GM10248 (cell line): ENCODE measurements at places on chromosomes 3 and 15.

DNA sequence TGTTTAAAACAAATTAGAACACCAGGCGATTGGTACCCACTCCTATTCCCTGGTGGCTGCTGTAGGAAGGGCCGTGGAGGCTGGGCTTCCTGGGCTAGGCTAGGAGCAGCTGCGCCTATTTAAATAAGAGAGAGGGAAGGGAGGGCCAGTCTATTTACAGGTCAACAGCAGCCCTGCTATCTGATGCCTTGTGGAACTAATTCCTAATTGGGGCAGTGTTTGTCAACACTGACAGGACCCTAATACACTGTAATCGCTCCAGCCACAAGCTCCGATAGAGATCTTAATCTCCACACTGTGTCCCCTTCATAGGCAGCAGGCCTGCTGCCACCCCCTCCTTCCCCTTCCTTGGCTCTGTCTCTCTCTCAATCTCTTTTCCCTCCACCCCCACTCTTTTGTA is 116.9 kb upstream of the SOX14 start:
- DNase-seq, result no peak

DNA sequence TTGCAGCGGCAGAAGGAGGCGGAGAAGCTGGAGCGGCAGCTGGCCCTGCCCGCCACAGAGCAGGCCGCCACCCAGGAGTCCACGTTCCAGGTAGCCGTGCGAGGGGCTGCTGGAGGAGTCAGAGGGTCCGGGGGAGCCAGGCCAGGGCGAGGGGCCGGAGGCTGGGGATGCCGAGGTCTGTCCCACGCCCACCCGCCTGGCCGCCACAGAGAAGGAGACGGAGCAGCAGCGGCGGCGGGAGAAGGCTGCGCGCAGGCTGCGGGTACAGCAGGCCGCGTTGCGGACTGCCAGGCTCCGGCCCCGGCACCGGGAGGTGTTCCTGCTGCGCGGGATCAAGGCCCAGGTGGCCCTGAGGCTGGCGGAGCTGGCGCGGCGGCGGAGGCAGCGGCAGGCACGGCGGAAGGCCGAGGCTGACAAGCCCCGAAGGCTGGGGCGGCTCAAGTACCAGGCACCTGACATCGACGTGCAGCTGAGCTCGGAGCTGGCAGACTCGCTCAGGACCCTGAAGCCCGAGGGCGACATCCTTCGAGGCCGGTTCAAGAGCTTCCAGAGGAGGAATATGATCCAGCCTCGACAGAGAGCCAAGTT is 625.0 kb downstream of the MCTP2 start:
- no peak for DNase-seq

- no peak for DNase-seq
Observed at GRCh38 chr3:152279479-152279878, 10.8 kb downstream of the MBNL1 start.

DNA sequence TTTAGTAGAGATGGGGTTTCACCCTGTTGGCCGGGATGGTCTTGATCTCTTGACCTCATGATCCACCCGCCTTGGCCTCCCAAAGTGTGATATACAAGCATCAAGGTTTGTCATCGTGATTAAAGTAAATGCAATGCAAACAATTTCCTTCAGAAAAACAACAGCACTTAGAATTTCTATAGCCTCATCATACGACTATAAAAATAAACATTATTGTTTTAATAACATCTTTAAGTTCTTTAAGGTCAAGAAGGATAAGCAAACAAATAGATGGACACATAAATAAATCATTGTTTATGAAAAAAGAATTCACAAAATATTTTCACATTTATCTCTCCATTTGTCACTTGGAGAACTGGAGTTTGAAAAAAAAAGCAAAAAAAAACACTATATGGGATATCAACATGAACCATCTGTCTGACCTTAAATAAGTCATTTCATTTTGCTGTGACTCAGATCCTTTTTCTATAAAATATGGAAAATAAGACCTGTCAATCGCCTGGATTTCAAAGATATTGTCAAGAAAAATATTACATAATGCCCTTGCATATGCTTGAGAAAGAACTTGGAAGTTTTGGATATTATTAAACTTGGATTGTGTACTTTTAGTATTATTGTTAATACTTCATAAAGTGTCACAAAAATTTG is 642.0 kb upstream of the KCNMB2 start:
- no peak for DNase-seq

GRCh38 chr3:21294768-21295167 is 456.2 kb downstream of the ZNF385D start:
- DNase-seq, result no peak

- peak; percentile 54 for DNase-seq
Observed at GRCh38 chr15:91224755-91225380, 124.8 kb downstream of the SV2B start.

- DNase-seq, result no peak
Observed at GRCh38 chr3:107939691-107940442, 151.0 kb downstream of the CD47 start.

- no peak for DNase-seq
Observed at GRCh38 chr15:45606413-45606812, 19.2 kb downstream of the BLOC1S6 start.

GRCh38 chr3:58082047-58082446 is 73.8 kb downstream of the FLNB start:
- DNase-seq, result no peak

DNA sequence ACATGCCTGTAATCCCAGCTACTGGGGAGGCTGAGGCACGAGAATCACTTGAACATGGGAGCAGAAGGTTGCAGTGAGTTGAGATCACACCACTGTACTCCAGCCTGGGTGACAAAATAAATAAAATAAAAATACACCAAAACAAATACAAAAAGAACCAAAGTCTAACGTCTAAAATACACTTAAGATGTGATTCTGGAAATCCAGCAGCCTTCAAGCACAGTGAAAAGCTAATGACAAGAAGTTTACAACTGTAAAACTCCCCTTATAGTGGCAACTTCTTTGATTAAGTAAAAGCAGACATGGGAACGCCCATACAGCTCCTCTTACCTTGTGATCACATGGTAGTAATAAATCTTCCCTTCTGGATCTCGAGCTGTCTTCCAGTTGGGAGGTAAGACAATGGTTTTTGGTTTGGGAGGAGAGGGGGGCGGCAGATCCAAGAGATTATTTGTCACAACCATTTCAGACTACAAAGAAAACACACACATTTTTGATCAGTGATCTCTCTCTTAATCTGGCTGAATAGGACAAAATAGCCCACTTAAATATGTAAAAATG is 62.8 kb downstream of the NBEAL2 start:
- DNase-seq, result no peak

DNA sequence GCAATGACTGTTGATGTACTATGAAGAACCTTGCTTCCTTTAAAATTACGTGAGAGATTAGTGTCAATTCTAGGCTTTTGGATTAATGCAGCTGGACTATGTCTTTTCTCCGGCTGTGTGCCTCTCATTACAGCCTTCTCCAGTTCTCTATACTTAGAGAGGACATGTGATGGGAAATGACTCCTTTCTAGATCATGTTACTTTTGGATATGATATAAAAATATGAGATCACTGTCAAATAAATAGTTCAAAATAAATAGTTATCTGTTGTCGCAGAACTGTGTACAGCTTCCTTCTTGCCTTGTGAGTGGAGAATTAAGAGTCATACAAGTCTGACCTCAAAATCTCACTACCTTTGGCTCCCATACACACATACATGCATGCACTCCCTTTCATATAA is 592.4 kb downstream of the DIPK2A start:
- no peak for DNase-seq

DNA sequence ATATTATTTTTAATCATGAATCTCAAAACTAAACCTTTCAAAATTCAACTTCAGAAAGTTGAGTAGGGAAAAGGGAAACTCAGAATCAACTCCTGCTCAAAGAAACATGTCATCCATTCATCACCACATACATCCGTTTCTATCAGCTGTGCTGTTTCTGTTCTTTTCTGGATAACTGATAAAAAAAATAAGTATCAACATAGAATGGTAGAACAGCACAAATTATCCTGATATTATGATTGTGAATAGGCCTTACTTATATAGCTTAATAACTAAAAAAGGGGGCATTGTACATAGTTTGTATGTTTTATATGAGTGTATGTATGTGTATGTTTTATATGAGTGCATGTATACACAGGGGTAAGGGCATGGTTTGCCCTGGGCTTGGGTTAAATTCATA is 3.1 kb downstream of the TM4SF1 start:
- DNase-seq, result no peak

GRCh38 chr3:113620091-113620490 is 76.4 kb downstream of the USF3 start:
- DNase-seq, result no peak

GRCh38 chr3:175070946-175071345 is 211.8 kb downstream of the NAALADL2 start:
- no peak for DNase-seq

DNA sequence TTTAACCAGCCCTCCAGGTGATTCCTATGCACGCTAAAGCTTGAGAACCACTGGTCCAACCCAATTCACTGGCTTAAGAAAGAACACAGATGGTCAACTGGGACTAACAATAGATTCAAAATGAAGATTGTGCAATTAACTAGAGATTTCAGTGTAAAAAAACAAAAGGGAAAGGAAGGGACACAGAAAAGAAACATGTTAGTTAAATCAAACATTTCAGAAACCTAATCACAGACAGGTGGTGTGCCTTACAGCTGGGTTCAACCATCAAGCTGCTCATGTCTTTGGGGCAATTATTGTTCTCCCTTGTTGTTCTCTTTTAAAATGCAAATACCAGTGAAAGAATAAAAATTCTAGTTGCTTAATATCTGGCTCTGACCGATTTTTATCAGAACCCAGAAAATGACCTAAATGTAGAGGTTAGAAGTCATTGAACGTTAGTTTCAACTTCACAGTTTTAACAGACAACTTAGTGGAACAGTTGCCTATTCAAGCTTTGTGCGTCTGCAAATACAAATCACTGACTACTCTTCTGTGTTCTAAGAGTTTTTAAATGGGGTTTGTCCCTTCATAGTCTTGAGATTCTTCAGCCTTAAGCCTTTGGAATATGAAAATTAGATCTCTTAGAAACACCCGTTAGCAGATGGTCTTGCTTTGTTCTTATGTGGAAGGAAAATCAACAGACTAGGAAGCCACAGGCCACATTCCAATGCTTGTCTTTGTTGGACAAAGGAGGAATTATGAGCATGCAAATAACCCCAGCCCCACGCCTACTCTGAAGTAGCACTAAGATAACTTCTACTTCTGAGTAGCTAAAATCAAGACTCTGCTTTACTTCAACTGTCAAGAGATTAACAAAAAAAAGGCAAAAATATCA is 223.4 kb downstream of the ATP8B4 start:
- no peak for DNase-seq

DNA sequence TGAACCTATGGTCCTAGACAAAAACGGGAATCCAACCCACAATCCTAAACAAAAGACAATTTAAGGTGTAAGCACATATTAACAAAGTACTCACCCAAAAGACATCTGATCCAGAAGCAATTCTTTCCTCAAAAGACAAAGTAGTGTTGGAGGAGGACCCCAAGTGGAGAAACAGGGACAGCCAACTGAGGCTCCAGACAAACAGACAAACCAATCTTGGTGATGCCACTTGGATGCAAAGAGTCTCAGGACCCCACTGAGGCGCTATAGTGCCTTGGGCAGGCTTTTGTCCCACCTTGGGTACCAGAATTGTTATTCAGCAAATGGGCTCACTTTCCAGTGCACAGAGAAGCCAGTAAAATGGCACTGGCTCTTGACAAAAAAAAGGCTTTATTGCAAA is 613.8 kb downstream of the DIPK2A start:
- DNase-seq, result no peak

DNA sequence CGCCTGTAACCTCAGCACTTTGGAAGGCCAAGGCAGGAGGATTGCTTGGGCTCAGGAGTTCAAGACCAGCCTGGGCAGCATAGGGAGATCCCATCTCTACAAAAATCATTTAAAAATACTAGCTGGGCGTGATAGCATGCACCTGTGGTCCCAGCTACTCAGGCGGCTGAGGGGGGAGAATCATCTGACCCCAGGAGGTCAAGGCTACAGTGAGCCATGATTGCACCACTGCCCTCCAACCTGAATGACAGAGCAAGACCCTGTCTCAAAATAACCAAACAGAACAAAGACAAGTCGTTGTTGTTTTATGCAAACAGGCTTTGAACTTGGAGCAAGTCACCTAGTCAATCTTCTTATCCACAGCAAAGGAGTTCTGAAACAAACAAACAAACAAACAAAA is 82.0 kb upstream of the AKAP13 start:
- no peak for DNase-seq

- no peak for DNase-seq
Observed at GRCh38 chr3:157531301-157531660, 28.1 kb upstream of the VEPH1 start.

GRCh38 chr15:96372554-96372953 is 42.1 kb downstream of the NR2F2 start:
- no peak for DNase-seq

GRCh38 chr3:5675319-5675718 is 487.8 kb downstream of the EDEM1 start:
- no peak for DNase-seq

DNA sequence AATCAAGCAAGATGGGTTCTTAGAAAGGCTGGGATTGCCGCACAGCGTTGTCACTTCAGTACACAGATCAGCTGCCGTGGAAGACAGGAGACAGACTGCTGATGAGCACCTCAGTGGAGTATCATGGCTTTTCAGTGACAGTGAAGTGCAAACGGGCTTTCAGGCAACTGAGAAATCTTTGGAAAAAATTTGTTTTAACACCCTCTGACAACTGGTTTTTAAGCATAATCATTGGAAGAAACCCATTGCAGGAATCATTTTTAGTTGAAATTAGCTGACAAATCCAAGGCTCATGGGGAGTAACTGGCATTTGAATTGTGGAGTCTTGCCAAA is 418.8 kb downstream of the OTOL1 start:
- no peak for DNase-seq

DNA sequence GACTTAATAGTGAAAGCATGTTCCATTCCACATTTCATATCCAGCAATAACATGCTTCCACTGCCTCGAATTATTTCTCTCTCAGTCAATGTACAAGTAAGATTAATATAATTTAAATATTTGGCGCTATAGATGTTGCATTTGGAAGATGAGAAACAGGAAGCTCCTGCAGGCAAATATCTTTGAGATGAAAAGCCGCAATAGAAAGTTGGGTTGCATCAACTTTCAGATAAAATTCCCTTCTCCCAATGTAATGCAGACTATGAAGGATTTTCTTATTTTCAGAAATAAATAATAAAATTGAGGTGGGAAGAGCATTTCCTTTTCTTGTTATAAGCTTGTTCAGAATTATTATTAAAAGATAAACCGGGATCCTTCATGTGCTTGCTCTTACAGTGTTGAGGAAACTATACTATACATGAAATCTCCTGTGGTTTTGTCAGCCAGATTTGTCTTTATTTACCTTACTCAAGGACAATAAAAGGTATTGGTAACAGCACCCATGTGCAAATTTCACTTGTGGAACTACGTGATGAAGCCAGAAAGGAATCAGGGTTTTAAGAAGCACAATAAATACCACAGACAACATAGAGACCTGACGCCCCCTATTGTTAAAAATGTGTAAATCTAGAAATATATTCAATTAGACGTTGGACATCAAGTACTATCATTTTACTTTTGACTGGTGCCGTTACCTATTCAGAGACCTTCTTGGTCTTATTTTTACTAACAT is 307.0 kb downstream of the ARPP21 start:
- peak; percentile 5 for DNase-seq

GRCh38 chr3:138374573-138375134 is 26.3 kb downstream of the MRAS start:
- DNase-seq, result no peak

GRCh38 chr3:170010498-170010897 is 27.3 kb upstream of the GPR160 start:
- DNase-seq, result no peak
